Umbilical cord (tissue), 2 donors: ENCODE measurements at places on chromosomes 5 and 9.
A peak's percentile ranks its signal among the peaks of the same experiment; 100 is the strongest.

GRCh38 chr5:21806271-21806670 lies 1046.9 kb downstream of the CDH12 start:
- DNase-seq: no peak

DNA sequence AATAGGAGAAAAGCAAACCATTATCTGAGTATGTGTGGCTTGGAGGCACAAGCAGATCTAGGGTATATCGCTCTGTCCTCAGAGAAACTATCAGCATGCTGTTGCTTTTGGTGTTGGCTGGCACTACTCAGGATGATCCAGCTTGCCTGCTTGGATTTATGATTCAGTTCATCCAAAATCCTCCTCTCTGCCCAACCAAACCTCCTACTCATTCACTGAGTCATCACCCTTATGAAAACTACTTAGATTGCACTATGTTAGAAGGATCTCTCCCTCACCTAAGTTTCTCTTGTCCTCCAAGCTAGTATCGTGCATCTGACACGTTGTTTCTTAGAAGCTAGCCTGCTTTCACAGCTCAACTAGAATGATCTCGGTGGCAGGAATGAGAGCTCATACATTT lies 14.2 kb upstream of the ZBED3 start:
- peak; percentile 4 for DNase-seq

DNA sequence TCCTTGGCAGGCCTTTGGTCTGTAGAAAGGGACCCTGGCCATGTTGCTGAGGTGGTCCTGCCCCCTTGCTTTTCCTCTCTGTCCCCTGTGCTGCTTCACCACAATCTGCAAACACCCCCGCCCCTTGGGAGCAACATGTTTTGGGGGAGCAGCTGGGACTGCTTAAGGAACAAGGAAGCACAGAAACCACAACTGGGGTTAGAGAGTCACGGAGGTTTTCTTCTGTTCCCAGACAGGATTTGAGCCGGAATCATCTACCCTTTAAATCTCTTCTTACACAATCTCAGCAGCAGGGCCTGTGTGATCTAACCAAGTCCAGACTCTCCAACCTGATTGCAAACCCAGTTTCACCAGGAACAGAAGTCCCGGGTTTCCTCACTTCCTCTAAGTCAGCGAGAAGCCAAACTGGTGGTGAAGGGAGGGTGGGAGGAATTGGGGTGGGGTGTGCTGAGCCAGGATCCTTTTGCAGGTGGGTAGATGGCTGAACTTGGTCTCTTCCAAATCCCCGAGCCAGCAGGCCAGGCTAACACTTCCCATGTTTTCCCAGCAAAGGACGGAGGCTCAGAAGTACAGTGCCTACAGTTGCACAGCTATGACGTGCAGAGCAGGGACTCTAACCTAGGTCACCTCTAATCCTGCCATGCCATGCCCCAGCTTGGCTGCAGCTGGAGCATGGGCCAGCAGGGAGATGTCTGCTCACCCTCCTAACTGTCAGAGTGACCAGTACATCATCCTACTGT lies 25.0 kb downstream of the SH3PXD2B start:
- DNase-seq: peak; percentile 94

GRCh38 chr5:16794269-16794913 lies 141.7 kb downstream of the MYO10 start:
- DNase-seq: no peak

- DNase-seq: peak; percentile 18
These were observed 308.0 kb upstream of the RPS23 start for GRCh38 chr5:82586181-82586580.
